Hematopoietic multipotent progenitor cell treated with erythropoietin and hydrocortisone succinate and interleukin-3 and kit ligand, for 15 days (in vitro differentiated cells): ENCODE measurements at places on chromosomes 4 and X.

DNA sequence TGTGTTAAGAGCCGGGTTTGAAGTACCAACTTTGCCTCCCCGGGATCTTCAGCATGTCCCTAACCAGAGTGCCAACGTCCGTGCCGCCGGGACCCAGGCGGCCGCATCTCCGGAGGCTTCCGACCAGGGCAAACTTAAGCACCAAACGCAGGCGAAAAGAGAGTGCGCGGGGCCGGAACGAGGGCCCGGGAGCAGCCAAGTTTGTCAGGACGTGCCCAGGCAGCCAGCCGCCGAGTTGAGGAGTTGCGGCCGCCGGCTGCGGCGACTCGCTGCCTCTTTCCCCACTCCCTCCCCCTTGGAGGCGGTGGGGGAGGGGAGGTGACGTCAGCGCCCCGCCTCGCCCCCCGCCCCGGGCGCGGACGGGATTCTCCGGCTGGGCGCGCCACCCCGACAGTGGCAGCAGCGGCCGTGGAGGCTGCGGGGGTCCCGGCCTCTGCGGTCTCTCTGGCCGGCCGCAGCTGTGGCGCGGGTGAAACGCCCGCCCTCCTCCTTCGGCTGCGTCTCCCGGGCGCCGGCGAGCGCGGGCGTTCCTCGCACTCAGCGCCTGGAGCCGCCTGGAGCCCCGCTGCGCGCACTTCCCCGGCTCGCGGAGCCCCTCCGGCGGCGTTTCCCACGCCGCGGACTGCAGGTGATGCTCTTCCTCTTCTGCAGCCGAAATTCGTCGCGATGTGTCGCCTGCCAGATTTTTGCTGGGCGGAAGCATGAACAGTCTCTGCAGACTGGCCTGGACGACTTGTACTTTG, 2.9 kb upstream of the FAT1 start:
- DNase-seq: no peak

- no peak for DNase-seq
These were observed 29.2 kb downstream of the HS3ST1 start for GRCh38 chr4:11399461-11399971.

- no peak for DNase-seq
These were observed 71.4 kb downstream of the PDLIM5 start for GRCh38 chr4:94523033-94523580.

- no peak for DNase-seq
These were observed 1026.9 kb upstream of the SLIT2 start for GRCh38 chr4:19224820-19225219.

- DNase-seq: no peak
These were observed 136.8 kb downstream of the C4orf33 start for GRCh38 chr4:129232589-129233337.

DNA sequence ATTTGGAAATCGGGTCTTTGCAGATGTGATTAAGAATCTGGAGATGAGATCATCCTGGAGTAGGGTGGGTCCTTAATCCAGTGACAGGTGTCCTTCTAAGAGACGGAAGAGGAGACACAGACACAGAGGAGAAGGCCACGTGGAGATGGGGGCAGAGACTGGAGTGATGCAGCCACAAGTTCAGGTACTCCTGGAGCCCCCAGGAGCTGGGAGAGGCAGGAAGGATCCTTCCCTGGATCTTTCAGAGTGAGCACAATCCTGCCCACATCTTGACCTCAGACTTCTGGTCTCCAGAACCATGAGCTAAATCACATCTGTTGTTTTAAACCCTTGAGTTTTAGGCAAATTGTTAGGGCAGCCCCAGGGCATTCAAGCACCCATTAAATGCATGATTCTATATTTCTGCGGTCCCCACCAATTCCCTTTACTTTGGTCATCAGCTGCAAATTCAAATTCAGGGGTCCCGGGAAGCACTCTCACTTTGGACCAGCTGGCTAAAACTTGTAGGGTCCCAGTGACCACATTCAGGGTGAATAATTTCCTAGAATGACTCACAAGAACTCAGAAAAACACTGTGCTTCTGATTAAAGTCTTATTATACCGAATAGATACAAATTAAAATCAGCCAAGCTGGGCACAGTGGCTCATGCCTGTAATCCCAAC, 12.8 kb upstream of the AKAP17A start:
- DNase-seq: no peak
